ENCODE measurements at places on chromosomes 1 and 21.
A peak's percentile ranks its signal among the peaks of the same experiment; 100 is the strongest.

DNA sequence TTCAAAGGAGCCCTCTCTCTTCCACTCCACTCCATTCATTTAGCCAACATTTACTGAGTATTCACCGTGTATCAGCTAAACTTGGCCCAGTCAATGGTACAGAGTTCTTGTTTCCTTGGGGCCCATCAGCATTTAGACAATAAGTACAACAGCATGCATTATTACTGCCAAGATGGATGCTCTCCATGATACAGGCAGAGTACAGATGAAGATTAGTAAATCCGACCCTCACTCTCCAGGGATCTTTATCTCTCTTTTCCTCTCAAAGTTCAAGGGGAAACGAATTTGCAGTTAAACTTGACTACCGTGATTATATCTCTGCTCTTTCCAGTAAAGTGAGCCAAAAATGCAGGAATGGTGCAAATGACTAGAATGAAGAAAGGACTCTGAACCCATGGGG, 184.6 kb upstream of the DUSP10 start:
- DNase-seq, result no peak

GRCh38 chr1:163036671-163037070, 32.5 kb upstream of the RGS4 start:
- no peak for DNase-seq

DNA sequence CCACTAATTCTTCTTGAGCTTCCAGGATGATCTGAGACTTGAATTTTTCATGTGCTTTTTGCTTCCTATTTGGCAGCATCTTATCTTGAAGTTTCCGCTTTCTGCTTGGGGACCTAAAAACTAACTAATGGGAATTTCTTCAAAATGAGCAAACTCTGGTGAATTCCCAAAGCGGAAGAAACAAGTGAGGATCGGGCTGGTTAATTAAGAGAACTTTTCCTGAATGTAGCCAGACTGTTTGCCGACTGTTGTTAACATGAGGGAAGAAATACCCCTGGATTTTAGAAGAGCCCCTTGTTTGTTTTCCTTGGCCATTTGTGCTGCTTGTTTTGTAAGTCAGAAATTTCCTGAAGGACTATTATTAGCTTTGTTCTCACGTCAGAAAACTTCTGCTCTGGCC, 6.1 kb upstream of the SELE start:
- DNase-seq, result no peak

GRCh38 chr1:143625886-143626285, 345.9 kb downstream of the FAM72C start:
- DNase-seq, result no peak

DNA sequence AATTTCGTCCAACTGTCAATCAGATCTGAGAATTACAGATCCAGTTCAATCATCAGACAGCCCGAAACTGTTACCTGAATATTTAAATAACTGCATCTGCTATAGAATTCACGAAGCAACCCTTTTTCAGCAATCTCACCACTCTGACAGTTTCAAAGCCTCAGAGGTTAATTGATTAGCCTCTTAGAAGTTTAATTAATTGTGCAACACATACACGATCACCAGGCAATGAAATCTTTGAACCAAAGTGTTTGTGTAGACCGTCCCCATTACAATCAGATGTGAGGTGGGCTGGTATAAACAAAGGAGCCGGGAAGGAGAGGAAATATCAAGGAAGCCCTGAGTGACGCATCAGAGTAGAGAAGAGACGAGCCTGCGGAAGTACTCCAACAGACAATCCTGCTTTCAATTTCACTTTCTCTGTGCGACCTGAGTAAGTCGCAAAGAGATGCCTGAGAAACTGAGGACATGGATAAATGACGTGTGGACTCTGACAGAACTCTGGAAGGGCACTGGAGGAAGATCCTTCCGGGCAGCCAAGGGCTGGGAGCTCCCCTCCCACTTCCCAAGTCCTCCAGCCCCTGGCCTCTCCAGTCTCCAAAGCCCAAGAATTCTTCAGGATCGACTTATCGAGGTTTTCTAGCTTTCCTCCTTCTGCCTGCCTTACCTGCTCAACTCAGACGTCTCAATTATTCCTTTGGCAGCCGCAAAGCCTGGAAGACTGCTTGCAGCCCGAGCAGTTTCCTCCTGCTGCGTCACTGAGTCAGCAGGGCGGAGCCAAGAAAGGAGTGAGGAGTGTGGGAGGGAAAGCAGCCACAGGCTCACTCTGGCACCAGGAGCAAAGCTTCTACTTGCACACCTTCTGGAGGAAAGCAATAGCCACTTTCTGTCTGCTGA, at the start of gene RNASEL:
Gene RNASEL (minus strand): TSS at position 757 of the 897 bp plus-strand sequence. CDS start 2,450 bp downstream, outside the sequence.
- peak; percentile 90 for DNase-seq

DNA sequence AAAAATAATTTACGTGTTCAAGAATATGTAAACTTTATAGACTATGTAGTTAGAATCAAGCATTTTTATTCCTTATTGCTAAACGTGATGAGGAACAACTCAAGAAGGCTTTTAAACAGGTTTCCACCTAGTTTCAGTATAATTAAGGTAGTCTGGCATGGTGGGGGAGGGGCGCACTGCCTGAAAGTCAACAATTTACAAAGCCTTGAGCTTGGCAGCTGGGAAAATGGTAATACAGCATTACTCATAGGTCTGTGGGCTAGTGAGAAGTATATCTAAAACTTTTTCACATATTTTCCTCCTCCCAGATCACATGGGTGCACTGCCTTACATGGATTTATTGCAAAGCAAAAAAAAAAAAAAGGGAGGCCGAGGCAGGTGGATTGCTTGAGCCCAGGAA, 75.2 kb downstream of the EVI5 start:
- peak; percentile 72 for DNase-seq

DNA sequence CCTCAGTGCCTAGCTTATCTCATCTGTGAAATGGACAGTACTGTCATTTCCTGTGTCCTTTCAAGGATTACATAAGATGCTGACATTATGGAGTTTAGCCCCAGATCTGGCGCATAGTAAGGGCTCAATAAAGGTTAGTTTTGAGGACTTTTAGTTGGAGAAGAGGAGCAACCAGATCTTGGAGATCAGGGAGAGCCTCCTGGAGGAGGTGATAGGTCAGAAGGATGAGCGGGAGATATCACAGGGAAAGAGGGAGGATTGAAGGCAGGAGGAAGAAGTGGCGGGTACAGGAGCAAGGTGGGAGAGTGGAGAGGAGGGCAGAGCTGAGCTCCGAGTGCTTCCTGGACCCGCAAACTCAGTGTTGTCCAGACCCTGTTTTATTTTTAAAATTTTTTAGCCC, 17.5 kb downstream of the SLC66A1 start:
- no peak for DNase-seq
